ENCODE measurements at places on chromosomes 3 and 15.

- no peak for DNase-seq
Measured at GRCh38 chr15:75455982-75456531, 4.6 kb upstream of the SIN3A start.

- DNase-seq: no peak
Measured at GRCh38 chr3:129878355-129878754, 15.2 kb downstream of the TMCC1 start.

GRCh38 chr3:36662626-36663025 is 101.7 kb downstream of the DCLK3 start:
- DNase-seq: no peak

- DNase-seq: no peak
Measured at GRCh38 chr15:90344662-90345061, 7.4 kb upstream of the ZNF774 start.

All from stimulated activated CD8-positive, alpha-beta memory T cell treated with anti-CD3 and anti-CD28 coated beads, Interleukin-4, amount 100 ng/mL, for 1 hour (primary cell).